ENCODE measurements at places on chromosomes 6 and 20.

- DNase-seq = no peak
Observed at GRCh38 chr6:157652601-157653363, 170.3 kb upstream of the SNX9 start.

DNA sequence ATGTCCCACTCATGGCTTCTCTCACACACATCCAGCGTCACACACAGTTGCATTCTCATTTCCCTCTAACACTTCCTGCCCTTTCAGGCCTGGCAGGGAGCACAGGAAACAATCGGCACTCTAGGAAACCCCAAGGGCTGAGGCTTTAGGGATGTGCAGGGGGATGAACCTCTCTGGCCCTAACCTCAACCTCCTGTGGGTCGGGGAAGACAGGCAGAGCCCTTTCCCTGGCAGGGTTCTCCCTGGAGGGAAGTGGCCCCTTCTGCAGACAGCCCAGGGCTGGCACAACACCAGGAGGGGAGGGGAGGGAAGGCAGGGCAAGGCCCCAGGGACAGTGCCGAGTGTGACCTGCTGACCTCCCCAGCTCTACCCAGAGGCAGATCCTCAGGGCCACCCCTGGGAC lies 2.7 kb downstream of the TEAD3 start:
- DNase-seq = no peak

DNA sequence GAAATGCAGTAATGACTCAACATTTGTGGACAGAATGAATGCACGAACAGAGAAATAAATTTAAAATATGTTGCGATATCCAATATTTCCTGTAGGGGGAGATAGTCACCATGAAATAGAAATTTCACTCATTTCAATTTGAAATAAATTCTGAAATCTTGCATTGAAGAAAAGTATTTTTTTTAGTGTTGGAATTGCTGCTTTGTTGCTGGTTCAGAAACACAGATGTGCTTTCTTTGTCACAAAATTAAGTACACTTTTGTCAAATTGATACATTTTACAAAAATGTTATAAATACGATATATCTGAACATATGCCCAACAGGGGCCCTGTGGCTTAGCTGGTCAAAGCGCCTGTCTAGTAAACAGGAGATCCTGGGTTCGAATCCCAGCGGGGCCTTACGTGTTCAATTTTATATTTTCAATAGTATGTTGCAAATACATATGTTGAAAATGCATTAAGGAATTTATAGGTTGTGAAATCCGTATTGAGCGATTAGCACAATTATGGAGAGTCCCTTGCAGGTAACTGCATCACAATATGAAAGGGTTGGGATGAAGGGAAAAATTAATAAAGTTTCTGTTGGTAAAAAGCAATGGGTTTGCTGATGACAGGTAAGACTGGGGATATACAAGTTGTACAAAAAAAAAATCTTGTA lies 85.4 kb upstream of the PRSS16 start:
- DNase-seq = no peak

DNA sequence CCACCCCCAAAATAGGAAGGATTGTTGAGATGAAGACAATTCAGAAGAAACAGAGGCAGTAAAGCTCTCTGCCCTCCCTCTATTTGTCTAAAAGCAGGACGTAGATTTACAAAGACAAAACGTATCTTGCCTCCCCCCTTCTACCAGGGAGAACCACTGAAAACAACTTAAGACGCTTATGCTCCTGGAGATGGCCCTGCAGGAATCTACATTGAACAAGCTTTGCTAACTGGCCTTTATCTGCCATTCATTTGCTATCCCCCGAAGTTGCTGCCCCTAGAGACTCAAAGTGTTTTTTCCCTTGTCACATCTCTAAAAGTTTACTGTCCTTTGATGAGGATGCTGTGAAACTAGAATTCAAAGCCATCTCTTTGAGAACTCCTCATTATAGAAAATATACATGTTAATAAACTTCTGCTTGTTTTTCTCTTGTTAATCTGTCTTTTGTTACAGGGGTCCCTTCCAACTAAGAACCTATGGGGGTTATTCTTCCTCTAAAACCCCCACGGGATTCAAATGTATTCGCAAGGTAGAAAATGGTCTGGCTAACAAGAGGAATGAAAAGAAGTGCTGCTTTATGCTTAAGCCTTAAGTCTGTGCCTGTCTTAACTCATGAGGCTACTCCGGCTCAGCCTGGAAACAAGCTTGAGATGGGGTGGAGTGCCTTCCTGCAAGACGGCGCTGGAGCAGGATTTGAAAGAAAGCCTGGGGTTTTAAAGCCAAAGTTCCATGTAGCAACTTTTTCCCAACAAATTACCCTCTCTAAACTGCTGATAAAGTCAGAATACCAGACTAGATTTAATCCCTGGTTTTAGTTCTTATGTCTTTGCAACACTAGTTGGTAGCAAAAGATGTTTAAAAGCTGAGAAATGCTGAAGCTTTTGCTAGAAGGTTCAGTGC lies 88.0 kb downstream of the CLIC5 start:
- no peak for DNase-seq

GRCh38 chr20:58046311-58046710 lies 182.1 kb downstream of the ANKRD60 start:
- DNase-seq = no peak
